ENCODE measurements at places on chromosomes 6 and 20. TPM values are rescaled to one million over a fixed set of nuclear protein-coding genes. Genes with fewer than 3 reads are reported as not detected.

- H3K36me3 ChIP-seq: peaks cover 9% of the 10 kb centered on the region
- DNase-seq: no peak
- H3K27ac ChIP-seq: no peak overlapping the region
- H3K4me1 ChIP-seq: peaks cover 3% of the 10 kb centered on the region
- no peak overlapping the region for H3K4me3 ChIP-seq
- H3K27me3 ChIP-seq: no peaks in the 10 kb centered on the region
Measured at GRCh38 chr6:135305684-135306083, 124.6 kb downstream of the MYB start.

DNA sequence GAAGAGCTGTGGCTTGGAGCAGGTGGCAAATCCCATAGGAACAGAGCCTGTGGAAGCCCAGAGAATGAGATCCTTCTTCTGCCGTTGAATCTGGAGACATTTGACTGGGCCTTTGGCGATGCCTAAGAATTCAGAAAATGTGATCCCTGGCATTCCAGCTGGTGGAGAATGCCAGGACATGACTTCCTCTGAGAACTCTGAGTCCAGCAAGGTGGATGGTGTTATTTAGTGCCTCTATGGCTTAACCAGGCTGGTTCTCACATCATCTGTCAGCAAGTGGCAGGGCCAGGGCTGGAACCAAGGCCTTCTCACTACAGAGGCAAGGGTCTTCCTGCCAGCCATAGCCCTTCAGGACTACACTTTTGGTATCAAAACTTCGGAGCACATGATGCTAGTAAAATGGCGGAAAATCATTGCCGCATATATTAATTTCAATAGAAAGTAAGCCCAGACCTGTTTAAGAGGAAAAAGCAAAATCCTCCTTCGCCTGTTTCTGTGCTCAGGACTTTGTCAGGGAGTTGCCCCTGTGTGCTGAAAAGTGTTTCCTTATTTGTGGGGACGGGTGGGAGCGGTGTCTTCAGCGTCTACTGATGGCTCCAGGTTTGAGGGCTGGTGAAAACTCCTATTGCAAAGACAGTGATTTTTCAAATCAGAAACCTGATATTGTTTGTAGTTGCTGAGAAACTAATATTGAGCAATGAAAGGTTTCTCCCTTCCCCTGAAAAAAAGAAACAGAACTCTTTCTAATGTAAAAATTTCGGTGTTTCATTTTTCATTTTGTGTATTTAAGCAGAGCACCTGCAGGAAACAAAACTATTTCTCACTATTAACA is 23.9 kb downstream of the DUSP22 start:
- no peaks in the 10 kb centered on the region for H3K27me3 ChIP-seq
- DNase-seq: no peak
- H3K27ac ChIP-seq: no peak overlapping the region
- H3K4me1 ChIP-seq: peaks cover 39% of the 10 kb centered on the region
- H3K36me3 ChIP-seq: peaks cover 4% of the 10 kb centered on the region
- H3K4me3 ChIP-seq: no peak overlapping the region

DNA sequence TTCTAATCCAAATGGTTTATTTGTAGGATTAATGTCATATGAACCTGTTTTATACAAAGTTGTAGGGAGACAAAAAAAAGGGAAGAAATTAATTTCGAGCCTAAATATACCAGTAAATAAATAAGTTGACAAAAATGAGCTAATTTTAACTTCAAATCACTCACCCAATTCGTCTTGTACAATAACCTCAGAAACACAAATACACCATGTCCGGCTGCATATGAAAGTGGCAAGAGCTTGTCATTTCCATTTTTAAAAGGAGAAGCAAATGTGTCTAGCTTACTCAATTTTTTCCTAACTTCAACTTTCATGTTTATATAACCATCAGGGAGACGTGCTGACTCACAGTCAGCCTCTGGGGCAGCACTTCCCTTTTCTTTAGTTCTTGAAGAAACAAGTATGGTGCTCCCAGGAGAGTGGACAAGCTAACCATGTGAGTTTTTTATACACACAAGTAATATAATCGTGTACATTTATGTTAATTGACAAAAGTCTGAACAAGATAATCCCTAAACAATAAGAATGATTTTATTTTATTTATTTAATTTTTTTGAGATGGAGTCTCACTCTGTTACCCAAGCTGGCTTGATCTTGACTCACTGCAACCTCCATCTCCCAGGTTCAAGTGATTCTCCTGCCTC is 55.5 kb upstream of the SGK1 start:
- H3K27me3 ChIP-seq: no peaks in the 10 kb centered on the region
- no peak overlapping the region for H3K27ac ChIP-seq
- peaks cover 25% of the 10 kb centered on the region for H3K4me1 ChIP-seq
- no peak overlapping the region for H3K4me3 ChIP-seq

- no peak for DNase-seq
- H3K27ac ChIP-seq: no peak overlapping the region
- H3K27me3 ChIP-seq: peaks cover 7% of the 10 kb centered on the region
- no peaks in the 10 kb centered on the region for H3K36me3 ChIP-seq
- no peak overlapping the region for H3K4me3 ChIP-seq
- peaks cover 4% of the 10 kb centered on the region for H3K4me1 ChIP-seq
Measured at GRCh38 chr6:33959329-33959651, 155.5 kb upstream of the MLN start.

The SNAI1 gene
- 0.15 TPM for total RNA-seq

DNA sequence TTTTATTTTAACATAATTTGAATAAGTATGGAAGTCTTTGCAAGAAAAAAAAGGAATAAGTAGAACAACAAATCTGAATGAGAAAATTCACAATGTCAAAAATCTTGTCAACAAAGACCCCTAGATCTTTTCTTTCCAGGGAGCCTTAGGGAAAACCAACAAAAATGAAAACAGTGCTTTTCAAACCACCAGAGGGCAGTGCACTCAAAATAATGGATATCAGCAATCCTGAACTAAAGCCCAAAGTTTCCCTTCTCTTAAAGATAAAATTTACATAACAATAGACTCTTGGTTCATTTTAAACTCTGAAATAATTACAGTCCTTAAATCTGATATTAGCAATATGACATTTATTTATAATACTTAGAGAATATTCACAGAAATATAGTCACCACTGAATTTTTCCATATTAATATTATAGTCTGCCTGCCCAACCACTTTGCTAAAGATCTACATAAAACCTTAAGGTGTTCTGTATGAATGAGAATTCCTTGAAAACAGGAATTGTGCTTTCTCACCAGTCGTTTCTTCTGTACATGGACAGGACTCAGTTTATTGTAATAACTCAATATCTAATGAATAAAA is 105.3 kb upstream of the BMP5 start:
- H3K27me3 ChIP-seq: no peaks in the 10 kb centered on the region
- no peaks in the 10 kb centered on the region for H3K36me3 ChIP-seq
- no peak overlapping the region for H3K27ac ChIP-seq
- H3K4me1 ChIP-seq: no peaks in the 10 kb centered on the region

DNA sequence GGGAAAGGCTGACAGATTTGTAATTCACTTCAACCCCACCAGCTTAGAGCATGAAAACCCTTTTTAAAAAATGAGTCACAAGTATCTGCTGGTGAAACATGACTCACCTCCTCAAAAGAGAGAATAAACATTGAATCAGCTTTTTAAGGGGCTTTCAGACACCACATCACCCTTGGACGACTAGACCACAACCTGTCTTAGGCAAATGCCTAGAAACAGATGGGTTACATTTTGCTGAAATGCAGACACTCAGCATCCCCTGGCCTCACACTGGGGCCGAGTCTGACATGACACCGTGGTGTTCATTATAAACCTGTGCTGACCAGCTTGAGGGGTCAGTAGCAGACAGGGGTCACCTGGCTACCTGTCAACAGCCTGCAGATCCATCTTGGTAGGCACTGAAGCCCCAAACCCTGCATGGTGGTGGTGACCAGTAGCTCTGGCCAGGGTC is 175.3 kb upstream of the CST7 start:
- no peak overlapping the region for H3K27ac ChIP-seq
- DNase-seq: no peak
- no peaks in the 10 kb centered on the region for H3K36me3 ChIP-seq
- H3K27me3 ChIP-seq: peaks cover 26% of the 10 kb centered on the region
- H3K4me3 ChIP-seq: no peak overlapping the region

The ADGRF5 gene
- not detected for total RNA-seq

- DNase-seq: no peak
- no peak overlapping the region for H3K4me3 ChIP-seq
- H3K36me3 ChIP-seq: no peaks in the 10 kb centered on the region
- H3K4me1 ChIP-seq: no peaks in the 10 kb centered on the region
Measured at GRCh38 chr6:125611573-125612344, 137.7 kb upstream of the HEY2 start.

GRCh38 chr6:53723331-53723730 is 57.8 kb upstream of the KLHL31 start:
- H3K36me3 ChIP-seq: no peaks in the 10 kb centered on the region
- H3K27me3 ChIP-seq: peaks cover 12% of the 10 kb centered on the region
- no peak for DNase-seq
- peaks cover 8% of the 10 kb centered on the region for H3K4me1 ChIP-seq
- no peak overlapping the region for H3K27ac ChIP-seq

GRCh38 chr20:49276161-49276960 is 1.5 kb downstream of the ZNFX1 start:
- DNase-seq: peak; percentile 33
- peak overlapping the region; percentile 98 for H3K4me3 ChIP-seq
- peaks cover 64% of the 10 kb centered on the region for H3K4me1 ChIP-seq
- H3K27me3 ChIP-seq: no peaks in the 10 kb centered on the region

The CST7 gene
- total RNA-seq: 25.9 TPM

GRCh38 chr20:4864311-4864752 is 137.0 kb downstream of the SLC23A2 start:
- no peak overlapping the region for H3K27ac ChIP-seq
- no peak for DNase-seq
- H3K4me3 ChIP-seq: no peak overlapping the region
- H3K27me3 ChIP-seq: no peaks in the 10 kb centered on the region
- peaks cover 30% of the 10 kb centered on the region for H3K36me3 ChIP-seq

GRCh38 chr6:16043171-16044135 is 85.4 kb upstream of the MYLIP start:
- no peaks in the 10 kb centered on the region for H3K36me3 ChIP-seq
- no peaks in the 10 kb centered on the region for H3K27me3 ChIP-seq
- H3K4me3 ChIP-seq: no peak overlapping the region
- H3K27ac ChIP-seq: no peak overlapping the region

DNA sequence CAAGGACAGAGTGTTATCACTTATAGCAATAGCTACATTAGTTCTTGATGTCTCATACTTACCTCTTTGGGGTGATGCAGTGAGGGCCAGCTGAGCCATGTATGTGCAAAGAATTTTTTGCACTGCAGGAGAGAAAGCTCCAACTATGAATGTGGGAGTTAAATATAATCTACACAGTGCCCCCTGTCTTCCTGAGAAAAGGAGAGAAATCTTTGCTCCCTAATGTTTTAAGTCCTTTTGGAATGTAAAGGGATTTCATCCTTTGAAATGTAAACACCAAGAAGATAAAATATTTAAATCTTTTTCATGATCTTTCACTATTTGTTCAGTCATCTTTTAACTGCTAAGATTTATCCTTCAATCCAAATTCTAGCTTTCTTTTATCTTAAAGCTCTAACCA is 822.1 kb downstream of the TENT5A start:
- no peaks in the 10 kb centered on the region for H3K4me1 ChIP-seq
- H3K27me3 ChIP-seq: no peaks in the 10 kb centered on the region
- no peaks in the 10 kb centered on the region for H3K36me3 ChIP-seq
- DNase-seq: no peak
- H3K4me3 ChIP-seq: no peak overlapping the region

The IRAK1BP1 gene
- 2.7 TPM for total RNA-seq

DNA sequence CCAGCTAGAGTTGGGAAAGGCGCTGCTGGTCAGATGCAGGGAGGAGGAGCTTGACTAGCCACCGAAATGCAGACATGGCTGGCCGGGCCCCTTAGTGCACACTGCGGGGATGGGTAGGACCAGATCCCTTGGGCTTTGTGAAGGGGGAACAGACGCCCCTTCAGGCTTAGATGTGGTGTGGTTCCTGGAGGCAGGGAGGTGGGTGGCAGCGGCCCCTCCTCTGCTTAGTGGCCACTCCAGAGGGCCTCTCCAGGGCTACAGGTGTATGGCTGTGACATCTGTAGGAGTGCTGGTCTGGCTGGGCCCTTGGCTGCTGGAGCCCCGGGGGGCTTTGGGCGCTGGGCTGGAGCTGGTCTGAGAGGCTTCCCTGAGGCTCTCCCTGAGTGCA is 5.9 kb downstream of the CCND3 start:
- peak overlapping the region; percentile 100 for H3K4me3 ChIP-seq
- H3K36me3 ChIP-seq: peaks cover 75% of the 10 kb centered on the region
- peaks cover 63% of the 10 kb centered on the region for H3K4me1 ChIP-seq
- H3K27ac ChIP-seq: peak overlapping the region; percentile 97

DNA sequence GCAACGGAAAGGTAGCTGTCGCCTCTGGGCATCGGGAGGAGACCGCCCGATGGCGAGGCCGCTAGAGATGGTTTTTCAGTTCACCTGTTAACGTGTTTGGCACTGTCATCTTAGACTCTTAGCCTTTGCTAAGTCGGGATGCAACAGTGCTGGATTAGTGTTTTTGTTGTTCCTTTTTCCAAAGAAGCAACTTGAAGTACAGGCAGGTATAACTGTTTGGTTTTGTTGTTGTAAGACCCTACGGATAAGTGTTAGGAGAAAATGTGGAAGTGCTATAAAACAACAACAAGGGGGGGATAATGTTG is 723 bp downstream of the MANEA start:
- peaks cover 34% of the 10 kb centered on the region for H3K36me3 ChIP-seq
- H3K4me1 ChIP-seq: peaks cover 47% of the 10 kb centered on the region
- H3K27ac ChIP-seq: peak overlapping the region; percentile 100
- no peaks in the 10 kb centered on the region for H3K27me3 ChIP-seq

- no peak overlapping the region for H3K4me3 ChIP-seq
- no peaks in the 10 kb centered on the region for H3K4me1 ChIP-seq
- H3K27ac ChIP-seq: no peak overlapping the region
- H3K27me3 ChIP-seq: no peaks in the 10 kb centered on the region
Measured at GRCh38 chr6:64672131-64672530, 1034.9 kb downstream of the EYS start.

DNA sequence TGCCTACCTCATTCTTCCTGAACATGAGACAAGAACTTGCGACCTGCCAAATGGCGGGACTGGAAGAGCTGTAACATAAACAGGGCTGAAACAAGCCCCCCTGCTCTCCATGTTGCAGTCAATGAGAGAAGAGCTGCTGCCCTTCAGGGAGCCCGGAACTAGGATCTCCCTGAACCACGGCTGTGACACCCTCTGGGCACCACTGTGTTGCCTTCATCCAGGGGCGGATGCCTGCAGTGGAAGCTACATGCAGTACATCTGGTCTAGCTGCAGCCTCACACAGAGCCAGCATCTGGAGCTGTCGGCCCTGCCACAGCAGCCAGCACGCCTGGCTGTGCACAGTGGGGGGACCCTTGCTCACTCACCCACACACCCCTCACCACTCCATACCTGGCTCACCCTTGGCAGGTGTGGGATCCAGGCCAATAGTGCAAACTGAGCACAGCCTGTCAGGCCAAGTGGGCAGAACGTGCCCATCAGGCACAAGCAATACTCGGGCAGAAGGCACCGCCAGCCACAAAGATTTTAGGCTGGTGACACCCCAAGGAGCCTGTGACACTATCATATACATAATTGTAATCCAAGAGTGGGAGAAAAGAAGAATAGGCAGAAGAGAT is 451.3 kb downstream of the HTR1B start:
- no peak overlapping the region for H3K27ac ChIP-seq
- H3K36me3 ChIP-seq: no peaks in the 10 kb centered on the region
- no peaks in the 10 kb centered on the region for H3K4me1 ChIP-seq
- no peak for DNase-seq

- no peaks in the 10 kb centered on the region for H3K4me1 ChIP-seq
- H3K4me3 ChIP-seq: no peak overlapping the region
- DNase-seq: no peak
- no peaks in the 10 kb centered on the region for H3K36me3 ChIP-seq
Measured at GRCh38 chr20:8414586-8415274, 282.7 kb downstream of the PLCB1 start.

The KIAA1755 gene
- total RNA-seq: not detected

GRCh38 chr20:63937596-63937995 is 18.6 kb downstream of the UCKL1 start:
- DNase-seq: no peak
- no peak overlapping the region for H3K27ac ChIP-seq
- peaks cover 20% of the 10 kb centered on the region for H3K4me1 ChIP-seq
- H3K27me3 ChIP-seq: no peaks in the 10 kb centered on the region
- H3K4me3 ChIP-seq: no peak overlapping the region

The SLC22A7 gene
- not detected for total RNA-seq

Data from activated CD4-positive, alpha-beta T cell treated with anti-CD3 and anti-CD28 coated beads, Interleukin-2, amount 10 ng/mL, durations not matched to agents 7 days and 5 days (primary cell).